ENCODE measurements at places on chromosomes 4 and X. TPM values are rescaled to one million over a fixed set of nuclear protein-coding genes. Genes with fewer than 3 reads are reported as not detected.

GRCh38 chr4:140004549-140004895 lies 149.5 kb downstream of the MAML3 start:
- no peaks in the 10 kb centered on the region for H3K36me3 ChIP-seq
- peaks cover 25% of the 10 kb centered on the region for H3K4me1 ChIP-seq
- no peak overlapping the region for H3K4me3 ChIP-seq
- DNase-seq = no peak
- H3K27me3 ChIP-seq = no peaks in the 10 kb centered on the region

DNA sequence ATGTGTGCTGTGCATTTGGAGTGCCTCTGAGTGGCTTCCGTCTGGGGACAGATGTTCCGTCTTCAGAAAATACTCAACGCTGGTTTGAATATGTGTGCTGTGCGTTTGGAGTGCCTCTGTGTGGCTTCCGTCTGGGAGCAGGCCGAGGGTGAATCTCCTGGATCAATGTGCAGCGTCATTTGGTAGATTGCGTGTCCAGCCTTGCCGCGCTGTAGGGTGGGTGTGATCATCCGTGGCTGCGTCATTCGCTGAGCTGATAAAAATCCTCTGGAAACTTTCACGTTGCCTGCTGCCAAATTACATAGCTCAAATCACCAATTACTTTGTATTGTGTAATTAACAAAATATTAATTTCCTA lies 12.1 kb downstream of the UVSSA start:
- H3K27ac ChIP-seq = no peak overlapping the region
- DNase-seq = no peak
- H3K36me3 ChIP-seq = no peaks in the 10 kb centered on the region
- H3K4me3 ChIP-seq = no peak overlapping the region

DNA sequence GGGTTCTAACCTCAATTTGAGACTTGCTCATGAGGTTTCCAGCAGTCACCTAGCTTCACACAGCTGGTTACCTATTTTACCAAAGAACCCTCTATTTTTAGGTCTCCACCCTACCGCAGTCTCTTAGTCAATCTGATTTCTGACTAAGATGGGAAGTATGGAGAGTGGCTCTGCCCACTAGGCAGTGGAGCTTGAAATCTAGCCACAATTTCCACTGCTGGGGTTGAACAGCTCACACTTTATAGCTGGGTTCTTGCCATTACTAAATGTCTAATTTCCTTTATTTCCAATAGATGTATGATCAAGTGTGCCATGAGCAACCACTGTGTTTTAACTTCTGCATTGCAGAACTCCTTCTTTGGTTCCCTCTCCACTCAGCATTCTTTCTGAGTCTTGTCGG lies 43.1 kb downstream of the GASK1B start:
- DNase-seq = no peak
- no peaks in the 10 kb centered on the region for H3K4me1 ChIP-seq
- no peaks in the 10 kb centered on the region for H3K27me3 ChIP-seq
- no peak overlapping the region for H3K27ac ChIP-seq
- no peaks in the 10 kb centered on the region for H3K36me3 ChIP-seq

- no peaks in the 10 kb centered on the region for H3K36me3 ChIP-seq
- no peaks in the 10 kb centered on the region for H3K27me3 ChIP-seq
- H3K27ac ChIP-seq = no peak overlapping the region
- DNase-seq = no peak
- H3K4me1 ChIP-seq = peaks cover 15% of the 10 kb centered on the region
- H3K4me3 ChIP-seq = peak overlapping the region; percentile 67
These were observed 1.0 kb downstream of the ACSL1 start for GRCh38 chr4:184824776-184825084.

Gene RPS6KA3
- 22.8 TPM for total RNA-seq

DNA sequence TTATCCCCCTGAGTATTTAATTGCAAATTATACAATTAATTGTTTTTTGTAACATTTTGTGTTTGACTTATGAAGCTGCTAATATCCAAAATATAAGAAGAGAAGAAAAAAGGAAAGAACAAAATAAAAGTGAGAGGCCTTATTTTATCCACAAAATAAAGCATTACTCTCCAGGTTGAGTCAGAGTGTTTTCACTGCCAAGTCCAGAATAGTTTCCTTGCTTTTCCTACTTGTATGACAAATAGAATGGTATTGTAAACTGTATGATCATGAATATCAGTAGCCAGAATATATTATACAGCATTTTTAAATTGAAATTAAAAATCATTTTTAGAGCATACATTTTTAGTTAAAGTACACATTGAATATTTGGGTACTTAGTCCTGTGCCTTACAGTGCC lies 237.8 kb downstream of the NDST4 start:
- no peak overlapping the region for H3K4me3 ChIP-seq
- no peaks in the 10 kb centered on the region for H3K4me1 ChIP-seq
- DNase-seq = no peak

- peak; percentile 84 for DNase-seq
- H3K27ac ChIP-seq = no peak overlapping the region
These were observed 384.4 kb downstream of the RAPGEF2 start for GRCh38 chr4:159487284-159487747.

Gene UNC5C
- total RNA-seq = not detected

Gene ENPP6
- total RNA-seq = not detected

GRCh38 chr4:158856852-158857251 lies 88.0 kb downstream of the FNIP2 start:
- no peak overlapping the region for H3K27ac ChIP-seq
- H3K27me3 ChIP-seq = no peaks in the 10 kb centered on the region
- no peaks in the 10 kb centered on the region for H3K4me1 ChIP-seq
- DNase-seq = peak; percentile 75
- no peaks in the 10 kb centered on the region for H3K36me3 ChIP-seq
- no peak overlapping the region for H3K4me3 ChIP-seq

DNA sequence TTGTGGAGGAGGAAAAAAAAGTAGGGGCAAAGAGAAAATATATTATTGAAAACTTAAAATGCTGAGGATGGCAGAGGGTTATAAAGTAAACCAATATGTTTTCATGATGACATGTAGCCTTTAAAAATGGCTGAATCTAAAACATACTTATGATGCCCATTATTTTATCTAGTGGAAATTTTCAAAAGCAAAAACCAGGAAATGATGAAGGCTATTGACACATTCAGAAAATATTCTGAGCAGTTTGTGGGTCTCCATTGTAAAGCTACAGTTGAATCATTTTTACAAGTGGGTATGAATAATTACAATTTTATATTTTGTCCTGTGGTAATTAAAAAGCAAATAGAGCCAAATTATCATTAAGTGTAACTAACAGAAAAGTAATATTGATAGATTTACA lies 10.7 kb downstream of the PLS3 start:
- H3K27me3 ChIP-seq = no peaks in the 10 kb centered on the region
- DNase-seq = no peak
- no peak overlapping the region for H3K27ac ChIP-seq
- no peaks in the 10 kb centered on the region for H3K4me1 ChIP-seq
- H3K36me3 ChIP-seq = no peaks in the 10 kb centered on the region
- H3K4me3 ChIP-seq = no peak overlapping the region

- no peaks in the 10 kb centered on the region for H3K4me1 ChIP-seq
- H3K27me3 ChIP-seq = no peaks in the 10 kb centered on the region
- DNase-seq = no peak
- H3K4me3 ChIP-seq = no peak overlapping the region
- no peaks in the 10 kb centered on the region for H3K36me3 ChIP-seq
These were observed 213.0 kb upstream of the FAT4 start for GRCh38 chr4:125101719-125102118.

GRCh38 chr4:68288393-68288740 lies 42.9 kb upstream of the TMPRSS11B start:
- no peak overlapping the region for H3K27ac ChIP-seq
- no peak overlapping the region for H3K4me3 ChIP-seq
- H3K27me3 ChIP-seq = no peaks in the 10 kb centered on the region
- H3K4me1 ChIP-seq = no peaks in the 10 kb centered on the region
- no peaks in the 10 kb centered on the region for H3K36me3 ChIP-seq
- DNase-seq = no peak

DNA sequence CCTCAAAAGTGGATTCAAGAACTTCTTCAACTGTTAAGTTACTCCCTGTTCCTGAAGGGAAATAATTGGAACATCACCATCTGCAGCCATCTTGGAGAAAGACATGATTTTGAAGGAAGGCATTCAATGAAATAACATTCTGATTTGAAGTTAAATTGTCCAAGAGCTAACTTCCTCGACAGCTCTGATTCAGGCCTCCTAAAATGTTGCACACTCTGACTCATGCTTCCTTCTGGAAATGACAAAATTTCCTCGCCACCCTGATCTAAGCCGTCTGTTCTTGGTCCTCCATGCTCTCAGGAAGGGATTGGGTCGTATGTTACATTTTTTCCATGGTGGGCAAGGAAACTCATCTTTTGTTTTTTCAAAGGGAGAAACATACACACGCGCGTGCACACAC lies 496.9 kb upstream of the DIPK2B start:
- no peak overlapping the region for H3K4me3 ChIP-seq
- H3K36me3 ChIP-seq = no peaks in the 10 kb centered on the region

Gene EVC2
- 0.36 TPM for total RNA-seq

Gene RPS6KA6
- 6.2 TPM for total RNA-seq

Gene GUCY1B1
- total RNA-seq = 3.2 TPM

Gene ADH5
- total RNA-seq = 64.3 TPM

GRCh38 chr4:145868637-145869409 lies 69.8 kb downstream of the ZNF827 start:
- peaks cover 66% of the 10 kb centered on the region for H3K4me1 ChIP-seq
- H3K27ac ChIP-seq = peak overlapping the region; percentile 2
- H3K4me3 ChIP-seq = no peak overlapping the region

DNA sequence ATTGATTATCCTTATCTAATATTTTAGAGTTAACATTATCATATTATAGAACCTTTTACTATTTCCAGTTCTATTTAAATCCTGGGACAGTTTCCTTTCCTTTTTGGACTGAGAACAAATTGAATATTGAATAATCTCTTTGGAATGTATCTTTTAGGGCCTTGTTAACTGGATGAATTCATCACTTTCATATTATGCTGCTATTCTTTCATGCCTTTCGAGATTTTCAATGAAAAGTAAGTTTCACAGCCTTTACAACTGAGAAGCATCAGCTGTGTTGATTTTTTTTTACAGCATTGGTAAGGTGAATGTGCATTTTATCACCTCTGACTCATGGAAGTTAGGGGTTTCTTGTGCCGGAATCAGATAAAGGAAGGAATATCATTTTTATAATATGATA lies 39.6 kb downstream of the PDLIM5 start:
- H3K27ac ChIP-seq = no peak overlapping the region
- H3K36me3 ChIP-seq = no peaks in the 10 kb centered on the region
- H3K4me1 ChIP-seq = no peaks in the 10 kb centered on the region
- DNase-seq = no peak

DNA sequence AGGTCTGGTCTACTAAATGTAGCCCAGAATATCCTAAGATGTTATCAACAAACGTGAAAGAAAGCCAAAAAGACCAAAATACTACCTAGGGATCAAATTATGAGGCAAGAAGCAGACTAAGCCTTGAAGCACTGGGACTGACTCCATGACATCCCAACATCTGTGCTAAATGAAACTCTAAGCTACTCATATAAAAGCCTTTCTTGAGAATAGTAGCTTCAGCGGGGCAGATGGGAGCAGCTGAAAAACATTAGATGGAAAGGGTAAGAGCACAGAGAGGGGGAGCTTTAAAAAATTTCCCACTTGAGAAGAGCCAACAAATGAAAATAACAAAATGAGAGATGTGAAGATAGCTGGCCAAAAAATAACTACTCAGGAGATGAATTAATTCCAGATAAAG lies 81.7 kb downstream of the MAD2L1 start:
- no peak overlapping the region for H3K27ac ChIP-seq
- no peaks in the 10 kb centered on the region for H3K36me3 ChIP-seq
- DNase-seq = no peak
- no peaks in the 10 kb centered on the region for H3K4me1 ChIP-seq
- H3K27me3 ChIP-seq = no peaks in the 10 kb centered on the region
- H3K4me3 ChIP-seq = no peak overlapping the region

Gene MXRA5
- total RNA-seq = not detected

- no peaks in the 10 kb centered on the region for H3K27me3 ChIP-seq
- no peaks in the 10 kb centered on the region for H3K36me3 ChIP-seq
- no peak for DNase-seq
These were observed 292.7 kb downstream of the SPOCK3 start for GRCh38 chr4:166941629-166942028.

DNA sequence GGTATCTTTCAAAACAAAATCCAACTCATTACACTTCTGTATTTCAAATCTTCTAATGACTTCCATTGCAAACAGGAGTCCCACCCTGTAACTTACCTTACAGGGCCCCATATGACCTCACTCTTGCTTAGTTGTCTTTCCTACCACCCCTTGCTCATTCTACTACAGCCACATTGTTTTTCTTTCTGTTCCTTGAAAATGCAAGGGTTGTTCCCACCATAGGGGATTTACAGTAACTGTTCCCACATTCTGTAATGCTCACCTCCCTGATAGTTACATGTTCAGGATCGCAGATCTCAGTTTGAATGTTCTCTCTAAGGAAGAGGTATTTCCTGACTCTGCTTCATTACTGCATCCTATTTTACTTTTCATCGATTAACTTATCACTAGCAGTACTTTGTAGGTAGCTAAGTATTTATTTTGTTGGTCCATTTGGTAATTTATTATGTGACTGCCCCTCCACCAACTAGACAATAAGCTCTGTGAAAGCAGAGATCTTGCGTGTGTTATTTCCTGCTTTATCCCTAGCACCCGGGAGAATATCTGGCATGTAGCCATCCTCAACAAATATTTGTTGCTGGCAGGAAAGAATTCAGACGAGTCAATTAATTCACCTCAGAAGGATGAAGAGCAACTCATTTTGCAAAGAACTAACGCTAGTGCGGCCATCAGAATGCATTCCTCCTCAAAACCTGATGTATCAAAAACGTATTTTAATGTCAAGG lies 21.4 kb downstream of the MAOB start:
- H3K4me1 ChIP-seq = no peaks in the 10 kb centered on the region
- no peaks in the 10 kb centered on the region for H3K36me3 ChIP-seq
- DNase-seq = no peak
- no peak overlapping the region for H3K4me3 ChIP-seq
- no peaks in the 10 kb centered on the region for H3K27me3 ChIP-seq

GRCh38 chr4:79626101-79626500 lies 218.1 kb upstream of the GK2 start:
- H3K27me3 ChIP-seq = no peaks in the 10 kb centered on the region
- no peak overlapping the region for H3K4me3 ChIP-seq
- H3K36me3 ChIP-seq = no peaks in the 10 kb centered on the region

GRCh38 chr4:141972950-141973349 lies 336.6 kb downstream of the IL15 start:
- no peak for DNase-seq
- H3K4me1 ChIP-seq = no peaks in the 10 kb centered on the region
- H3K36me3 ChIP-seq = no peaks in the 10 kb centered on the region

DNA sequence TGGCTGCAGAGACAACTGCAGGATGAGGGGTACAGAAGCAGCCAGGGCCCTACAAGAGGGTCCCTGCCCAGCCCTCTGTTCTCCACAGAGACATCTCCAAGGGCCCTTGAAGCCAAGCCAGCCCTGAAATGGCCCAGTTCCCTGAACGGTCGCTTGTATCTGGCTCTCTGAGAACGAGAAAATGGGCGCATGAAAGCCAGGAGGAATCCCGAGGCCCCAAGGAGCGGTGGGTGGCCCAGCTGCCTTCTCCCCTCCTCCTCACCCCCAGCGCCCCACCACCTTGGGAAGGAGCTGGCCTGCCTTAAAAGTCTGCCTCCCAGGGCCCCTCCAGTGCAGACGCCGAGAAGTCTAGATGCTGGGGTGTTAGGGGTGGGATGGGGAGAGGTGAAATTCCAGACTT lies 5.7 kb downstream of the ZNF185 start:
- H3K27me3 ChIP-seq = no peaks in the 10 kb centered on the region
- no peaks in the 10 kb centered on the region for H3K4me1 ChIP-seq
- no peak for DNase-seq
- no peak overlapping the region for H3K27ac ChIP-seq

All from Karpas-422 (cell line).